ENCODE measurements at places on chromosomes 2 and 18.

DNA sequence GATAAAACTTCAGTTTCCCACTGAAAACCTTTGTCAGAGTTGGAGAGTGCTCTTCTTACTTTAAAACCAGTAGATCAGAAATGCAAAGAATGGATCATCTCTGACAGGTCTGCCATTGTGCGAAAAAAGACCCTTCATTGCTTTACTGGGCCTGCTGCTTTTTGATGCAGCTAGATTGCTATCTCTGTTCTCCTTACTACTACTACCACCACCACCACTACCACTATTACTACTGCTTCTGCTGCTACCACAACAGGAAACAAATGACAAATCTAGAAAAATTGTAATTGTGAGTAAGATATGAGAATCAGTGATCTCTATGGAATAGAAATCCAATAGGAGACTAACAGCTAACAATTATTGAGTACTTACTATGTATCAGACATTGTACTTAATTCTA, 85.8 kb downstream of the PKP4 start:
- no peak for DNase-seq

GRCh38 chr18:51516478-51517038, 319.1 kb upstream of the MEX3C start:
- DNase-seq: no peak

- no peak for DNase-seq
Measured at GRCh38 chr2:170531876-170532275, 183.3 kb upstream of the SP5 start.

- DNase-seq: no peak
Measured at GRCh38 chr2:20099780-20100179, 48.4 kb upstream of the LAPTM4A start.

GRCh38 chr2:38256610-38257009, 120.5 kb downstream of the ATL2 start:
- no peak for DNase-seq

DNA sequence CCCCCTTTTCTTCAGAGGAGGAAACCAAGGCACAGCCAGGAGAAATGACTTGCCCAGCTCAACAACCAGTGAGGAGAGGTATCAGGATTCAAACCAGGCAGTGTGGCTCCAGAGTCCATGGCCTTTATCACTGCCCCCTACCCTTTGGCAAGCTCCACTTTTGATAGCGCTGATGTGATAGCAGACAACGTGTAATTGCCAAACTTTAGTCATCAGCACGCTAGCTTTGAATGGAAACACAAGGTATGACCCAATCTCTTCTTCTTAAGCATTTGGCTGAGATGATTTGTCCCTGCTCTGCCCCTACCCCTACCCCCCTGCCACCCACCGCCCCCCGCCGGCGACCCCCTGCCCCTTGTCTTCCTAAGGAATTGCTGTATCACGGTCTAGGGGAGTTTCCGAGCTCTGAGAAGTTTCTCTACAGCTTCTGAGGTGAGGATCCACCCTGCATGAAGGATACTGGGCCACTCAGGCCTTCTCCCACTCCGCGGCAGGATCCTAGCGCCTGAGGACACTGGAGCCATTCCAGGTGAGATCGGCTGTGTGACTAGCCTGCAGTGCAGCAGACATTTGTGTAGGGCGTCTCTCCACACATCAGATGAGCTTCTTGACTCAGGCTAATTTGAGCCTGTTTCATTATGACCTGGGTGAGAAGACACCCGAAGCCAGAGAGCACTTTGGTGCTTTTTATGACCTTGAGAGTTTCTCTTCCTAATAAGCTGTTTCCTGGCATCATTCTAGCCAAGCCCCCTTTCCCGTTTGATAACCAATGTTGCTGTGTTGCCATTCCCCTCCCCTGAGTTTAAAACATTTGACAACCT, 75.1 kb upstream of the MAP4K4 start:
- DNase-seq: no peak
